ENCODE measurements at places on chromosomes 11 and 22.

- DNase-seq, result no peak
Measured at GRCh38 chr11:107017433-107018218, 650 bp downstream of the GUCY1A2 start.

GRCh38 chr11:108239076-108239475 is 16.2 kb downstream of the ATM start:
- no peak for DNase-seq

GRCh38 chr22:38798496-38798895 is 4.6 kb upstream of the DNAL4 start:
- no peak for DNase-seq

DNA sequence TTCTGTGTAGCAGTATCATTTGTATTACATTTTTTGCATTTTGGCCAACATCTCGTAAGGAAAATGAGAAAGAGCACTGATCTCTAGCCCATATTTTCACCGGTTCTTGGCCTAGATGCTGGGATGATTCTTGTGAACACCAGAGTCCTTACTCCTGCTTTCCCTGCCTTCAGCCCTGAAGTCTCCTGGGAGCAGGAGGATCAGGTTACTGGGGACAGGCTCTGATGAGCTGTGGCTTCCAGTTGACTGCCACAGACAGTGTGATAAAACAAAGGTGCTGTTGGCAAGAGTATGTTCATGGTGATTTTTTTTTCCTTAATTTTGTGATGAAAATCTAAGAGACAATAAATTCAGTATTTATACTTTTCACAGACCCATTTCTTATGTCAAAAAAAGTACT is 34.2 kb upstream of the ADSL start:
- DNase-seq, result no peak

GRCh38 chr11:33802194-33802950 is 28.1 kb upstream of the FBXO3 start:
- DNase-seq, result peak; percentile 31

GRCh38 chr11:131588057-131588456 is 217.6 kb downstream of the NTM start:
- no peak for DNase-seq

GRCh38 chr22:21594865-21595452 is 27.4 kb downstream of the UBE2L3 start:
- no peak for DNase-seq

DNA sequence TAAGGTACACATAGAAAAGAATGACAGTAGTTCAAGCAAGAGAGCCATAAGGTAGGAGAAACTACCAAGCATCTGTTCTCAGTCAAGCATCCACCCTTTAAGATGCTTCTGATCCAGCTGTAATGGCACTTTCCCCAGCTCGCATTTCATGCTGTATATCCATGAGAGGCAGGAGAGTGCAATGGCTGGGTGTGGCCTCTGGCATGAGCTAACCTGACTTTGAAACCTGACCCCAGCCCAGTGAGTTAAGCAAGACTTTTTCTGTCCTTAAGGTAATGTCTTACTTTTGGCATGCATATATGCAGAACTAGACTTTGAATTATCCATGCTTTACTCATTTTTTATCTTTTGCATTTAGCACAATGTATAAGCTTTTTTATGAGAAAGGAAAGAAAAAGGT is 79.8 kb upstream of the CNTN5 start:
- no peak for DNase-seq

- DNase-seq, result no peak
Measured at GRCh38 chr11:64900263-64900678, 16.7 kb downstream of the ATG2A start.

- no peak for DNase-seq
Measured at GRCh38 chr11:8834379-8834778, 76.6 kb upstream of the AKIP1 start.

DNA sequence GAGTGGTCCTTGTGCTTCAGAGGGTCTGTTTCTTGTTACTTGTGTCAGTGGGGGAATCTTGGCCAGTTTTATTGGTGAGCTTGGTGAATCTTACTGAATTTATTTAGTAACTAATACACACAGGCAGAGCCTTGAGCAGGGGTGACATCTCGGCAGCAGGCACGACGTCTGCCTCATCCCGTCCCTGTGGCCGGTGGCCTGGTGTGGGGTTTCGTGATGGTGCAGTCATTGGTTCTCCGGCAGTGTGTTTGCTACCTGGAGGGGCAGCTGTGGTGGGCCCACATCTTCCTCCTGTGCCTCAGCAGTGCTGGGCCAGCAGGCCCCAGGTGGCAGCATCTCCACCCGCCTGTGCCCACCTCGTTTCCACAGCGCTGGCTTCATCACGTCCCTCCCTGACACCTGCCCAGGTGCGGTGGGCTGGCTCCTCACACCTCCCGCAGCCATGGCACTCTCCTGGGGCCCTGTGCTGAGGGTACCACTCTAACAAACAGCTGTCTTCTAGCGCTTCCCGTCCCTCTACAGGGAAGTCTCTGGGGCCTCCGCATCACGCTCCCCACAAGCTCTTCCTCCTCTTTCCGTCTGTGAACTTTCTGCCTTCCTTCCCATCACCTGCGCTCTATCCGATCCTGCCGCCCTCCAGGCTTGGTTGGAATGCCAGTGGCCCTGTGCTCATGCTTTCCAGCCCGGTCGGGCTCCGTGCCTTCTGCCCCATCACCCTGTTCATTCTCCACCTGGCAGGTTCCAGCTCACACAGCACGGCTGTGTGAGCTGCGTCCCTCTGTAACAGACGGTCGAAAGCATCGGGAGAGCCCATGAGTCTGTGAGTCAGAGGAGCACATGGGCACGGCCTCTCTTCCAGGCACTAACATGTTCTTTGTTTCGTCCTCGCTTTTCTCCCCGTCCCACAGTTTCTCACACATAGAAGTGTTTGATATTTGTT is 203.4 kb downstream of the TBC1D22A start:
- DNase-seq, result no peak

DNA sequence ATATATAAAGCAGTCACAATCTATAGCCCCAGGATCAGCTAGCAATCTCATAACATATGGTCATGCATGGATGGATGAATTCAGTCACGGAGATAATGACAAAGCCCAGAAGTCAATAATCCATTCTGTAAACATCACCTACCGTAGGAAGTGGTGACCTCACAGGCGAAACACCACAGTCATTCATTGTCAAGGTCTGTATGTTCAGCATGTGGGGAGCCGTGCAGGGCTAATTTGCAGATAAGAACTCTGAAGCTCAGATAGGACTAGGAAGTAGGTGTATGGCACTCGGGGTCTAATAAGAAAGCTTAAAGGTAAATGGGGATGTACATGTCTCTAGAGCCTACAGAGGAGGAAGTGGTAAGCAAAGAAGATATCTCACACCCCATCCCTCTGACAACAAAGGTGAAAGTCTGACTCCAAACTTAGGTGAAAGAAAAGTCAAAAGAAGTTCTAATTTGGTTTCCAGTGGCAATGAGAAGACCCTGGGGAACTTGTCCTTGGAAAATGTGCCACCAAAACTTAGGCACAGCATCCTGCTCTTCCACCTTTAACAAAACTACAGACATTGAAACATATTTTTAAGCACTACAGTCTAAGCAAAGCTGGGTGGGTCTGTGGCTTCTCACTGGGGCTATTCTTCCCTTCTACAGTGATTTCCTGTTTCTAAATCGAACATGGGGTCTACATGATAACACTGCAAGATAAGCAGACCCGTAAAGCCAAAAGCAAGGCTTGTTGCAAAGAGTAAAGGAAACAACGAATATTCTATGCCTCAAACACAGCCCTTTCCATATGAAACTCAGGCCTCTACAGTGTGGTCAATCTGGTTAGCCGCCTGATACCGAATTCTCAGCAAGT is 5.2 kb downstream of the CRTAM start:
- DNase-seq, result no peak

DNA sequence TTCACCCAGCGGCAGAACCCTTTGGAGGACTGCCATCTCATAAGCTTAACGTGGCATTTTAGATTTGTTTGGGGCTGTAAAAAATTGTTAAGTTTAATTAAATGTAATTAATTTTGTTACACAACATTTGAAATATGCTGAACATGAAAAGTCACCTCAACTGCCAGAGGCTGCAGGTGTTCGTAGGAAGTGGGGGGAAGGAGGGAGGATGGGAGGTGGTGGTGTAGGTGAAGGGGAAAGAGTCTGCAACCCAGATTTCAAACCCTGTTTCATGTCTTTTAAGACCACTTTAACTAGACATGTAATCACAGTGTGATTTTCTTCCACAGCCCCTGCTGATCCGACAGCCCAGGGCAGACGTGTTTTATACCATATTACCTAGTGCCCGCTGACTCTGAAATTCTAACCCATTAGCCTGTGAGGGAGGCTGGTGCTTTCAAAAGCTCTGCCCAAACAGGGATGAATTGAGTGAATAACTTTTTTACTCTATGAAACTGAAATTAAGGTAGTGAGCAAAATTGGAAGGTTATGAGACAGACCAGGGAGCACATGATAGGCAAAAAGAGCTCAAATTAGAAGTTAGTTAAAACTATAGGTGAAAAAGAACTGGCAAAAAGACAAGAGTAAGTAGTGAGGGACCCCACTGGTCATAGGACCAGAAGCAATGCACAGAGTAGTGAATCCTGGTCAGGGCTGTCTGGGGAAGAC is 279.8 kb downstream of the DDX10 start:
- DNase-seq, result no peak

DNA sequence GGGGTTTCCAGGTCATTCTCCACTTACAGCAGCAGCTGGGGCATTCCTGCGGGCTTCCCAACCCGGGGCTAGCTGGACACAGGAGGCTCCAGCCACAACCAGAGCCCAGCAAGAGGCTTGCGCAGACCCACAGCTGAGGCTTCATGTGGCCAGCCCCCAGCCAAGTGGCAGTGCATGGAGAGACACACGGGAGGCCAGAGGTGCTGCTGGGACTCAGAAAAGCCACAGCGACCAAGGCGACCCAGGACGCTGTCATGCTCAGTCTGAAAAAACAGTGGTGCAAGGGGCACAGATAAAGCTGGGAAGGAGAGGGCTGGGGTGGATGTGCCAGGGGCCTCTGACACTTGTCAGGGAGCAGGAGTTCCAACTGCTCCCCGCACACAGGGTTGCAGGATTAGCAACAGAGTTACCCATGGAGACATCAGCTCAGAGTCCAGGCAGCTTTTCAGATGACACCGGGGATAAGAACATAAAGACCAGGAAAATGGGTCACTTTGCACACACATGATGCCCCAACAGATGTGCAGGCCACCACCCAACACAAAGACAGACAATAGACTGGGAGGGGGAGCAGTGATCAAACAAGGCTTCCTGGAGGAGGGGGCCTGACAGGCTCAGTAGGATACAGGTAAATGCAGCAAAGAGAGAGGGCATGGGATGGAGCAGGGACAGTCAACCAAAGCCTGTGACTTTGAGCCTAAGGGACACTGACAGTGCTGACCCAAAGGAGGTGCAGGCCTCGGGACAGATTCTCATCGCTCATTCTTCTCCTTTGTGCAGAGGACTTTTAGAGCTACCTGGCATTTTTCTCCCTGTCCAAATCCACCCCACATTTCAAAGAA is 6.9 kb upstream of the NEAT1 start:
- no peak for DNase-seq

GRCh38 chr11:64529559-64530520 is 61.2 kb upstream of the SLC22A12 start:
- DNase-seq, result no peak
